ENCODE measurements at places on chromosomes 6 and 20. TPM values are rescaled to one million over a fixed set of nuclear protein-coding genes. Genes with fewer than 3 reads are reported as not detected.

TMEM244 gene
- not detected for total RNA-seq

HLA-DQA1 gene
- total RNA-seq: 20.9 TPM

FAM83C gene
- total RNA-seq: not detected

KLHDC3 gene
- total RNA-seq: 54.5 TPM

TBP gene
- 15.8 TPM for total RNA-seq

C6orf15 gene
- not detected for total RNA-seq

LAMP5 gene
- 14.8 TPM for total RNA-seq

All from ovary (tissue), 10 donors.